ENCODE measurements at places on chromosomes 5 and 9.

- no peak for DNase-seq
These were observed 22.1 kb upstream of the ROR2 start for GRCh38 chr9:91972076-91972626.

- DNase-seq, result no peak
These were observed 1.5 kb downstream of the LRRTM2 start for GRCh38 chr5:138873466-138874221.

DNA sequence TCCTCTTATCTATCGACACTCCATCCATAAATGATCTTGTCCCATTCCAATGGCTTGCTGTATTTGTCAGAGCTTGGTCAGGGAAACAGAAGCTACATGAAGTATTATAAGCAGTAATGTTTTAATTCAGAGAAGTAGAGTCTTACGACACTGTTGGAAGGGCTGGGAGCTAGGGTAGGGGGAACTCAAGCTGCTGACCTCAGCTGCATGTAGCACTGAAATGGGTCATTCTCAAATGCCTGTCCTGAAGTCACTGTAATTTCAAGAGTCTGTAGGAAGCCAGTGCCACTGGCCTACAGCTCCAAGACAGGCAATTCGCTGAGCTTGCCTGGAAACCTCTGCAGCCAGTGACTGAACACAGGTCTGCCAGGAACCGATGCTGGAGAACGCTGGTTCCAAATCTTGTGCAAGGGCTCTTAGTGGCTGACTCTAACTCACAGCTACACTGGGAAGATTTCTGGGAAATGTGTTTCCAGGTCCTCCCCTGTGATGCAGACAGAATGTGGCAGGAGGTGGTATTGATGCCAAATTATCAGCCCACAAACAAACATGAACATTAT lies 532.4 kb downstream of the CCDC171 start:
- DNase-seq, result no peak

DNA sequence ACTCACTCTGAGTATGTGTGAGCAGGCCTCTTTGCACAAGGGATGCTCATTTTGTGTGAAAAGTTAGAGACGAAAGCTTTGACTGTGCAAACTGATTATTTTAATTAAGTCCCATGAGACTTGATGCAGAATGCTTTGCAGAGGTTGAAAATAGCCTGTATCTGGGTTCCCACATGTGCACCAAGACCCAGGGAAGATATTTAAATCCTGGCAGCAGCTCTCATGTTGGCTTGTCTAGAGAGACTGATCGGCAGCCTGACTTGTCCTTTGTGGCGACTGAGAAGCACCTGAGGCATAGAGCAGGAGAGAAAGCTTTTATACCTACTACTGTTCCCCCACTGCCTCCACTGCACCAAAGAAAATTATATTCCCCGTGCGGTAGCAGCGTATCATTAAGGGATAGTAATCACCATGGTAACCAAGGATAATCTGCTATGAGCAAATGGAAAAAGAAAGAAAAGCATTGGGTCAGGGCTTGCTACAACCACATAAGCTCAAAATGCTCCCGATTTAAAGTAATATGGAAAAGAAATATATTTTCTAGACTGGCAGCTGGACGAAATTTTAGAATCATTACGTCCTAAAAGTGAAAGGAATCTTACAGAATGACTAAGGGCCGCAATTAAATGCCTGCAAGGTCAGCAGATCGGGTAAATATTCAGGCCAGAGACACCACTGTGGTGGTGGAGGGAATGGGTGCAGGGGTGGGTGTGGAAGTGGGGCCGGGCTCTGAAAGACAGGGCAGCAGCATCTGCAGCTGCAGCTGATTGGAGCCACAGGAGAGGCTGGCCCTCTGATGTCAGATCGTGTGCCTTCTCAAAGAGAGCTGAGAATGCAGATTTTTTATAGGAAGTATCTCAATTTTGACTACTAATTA lies 135.3 kb upstream of the EPB41L4A start:
- DNase-seq, result no peak

DNA sequence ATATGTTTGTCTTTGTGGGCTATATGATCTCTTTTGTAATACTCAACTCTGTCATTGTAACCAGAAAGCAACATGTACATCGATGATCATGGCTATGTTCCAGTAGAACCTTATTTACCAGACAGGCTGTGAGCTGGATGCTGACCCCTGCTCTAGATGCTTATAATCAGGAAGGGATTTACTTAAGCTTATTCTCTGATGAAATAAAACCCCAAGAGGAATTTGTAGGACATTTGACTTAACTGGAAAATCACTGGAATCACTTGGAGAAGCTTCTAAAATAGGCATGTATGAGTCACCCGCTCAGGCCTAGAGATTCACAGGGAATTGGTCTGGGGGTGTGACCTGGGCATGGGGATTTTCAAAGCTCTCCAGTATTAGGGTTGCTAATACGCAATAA lies 285.8 kb upstream of the ZNF608 start:
- DNase-seq, result no peak

DNA sequence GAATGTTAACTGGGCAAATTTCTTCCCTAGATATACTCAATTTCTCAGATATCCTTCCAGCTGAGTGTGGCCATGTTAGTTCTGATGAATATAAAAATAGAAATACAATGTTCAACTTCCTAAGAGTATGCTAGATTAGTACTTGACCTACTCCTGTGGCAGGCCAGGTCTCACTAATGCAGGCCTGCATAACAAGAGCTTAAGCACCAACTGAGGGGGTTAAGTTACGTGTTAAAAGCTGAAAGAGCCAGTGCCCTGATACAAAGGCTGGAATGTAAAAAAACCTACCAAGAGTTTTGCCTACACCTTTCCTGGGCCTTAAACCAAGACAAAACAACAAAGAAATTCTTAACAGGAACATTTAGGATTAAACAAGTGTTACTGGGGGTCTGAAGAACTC lies 102.8 kb downstream of the MRPS30 start:
- no peak for DNase-seq

GRCh38 chr9:114674076-114674797 lies 7.8 kb downstream of the TEX48 start:
- DNase-seq, result no peak

DNA sequence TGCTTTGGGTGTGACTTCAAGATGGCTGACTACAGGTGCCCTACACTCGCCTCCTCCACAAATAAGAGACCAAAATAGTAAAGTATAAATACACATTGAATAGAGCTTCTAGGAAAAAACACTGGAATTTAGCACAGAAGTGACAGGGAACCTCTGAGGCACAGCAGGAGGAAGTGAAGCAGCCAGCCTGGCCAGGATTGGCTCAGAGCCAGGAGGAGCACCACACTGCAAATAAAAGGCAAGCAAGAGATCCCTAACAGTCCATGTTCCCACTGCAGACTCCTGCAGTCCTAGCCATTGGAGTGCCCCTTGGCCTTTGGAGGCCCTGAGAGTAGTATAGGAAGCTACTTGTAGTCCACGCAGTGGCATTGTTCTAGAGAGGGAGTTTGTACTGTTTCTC lies 186.7 kb upstream of the TLX3 start:
- DNase-seq, result no peak

- no peak for DNase-seq
These were observed 10.5 kb upstream of the NKX2-5 start for GRCh38 chr5:173245319-173246134.

- DNase-seq, result no peak
These were observed 667.8 kb upstream of the RGMB start for GRCh38 chr5:98105681-98106080.

- peak; percentile 24 for DNase-seq
These were observed 687 bp downstream of the LYSMD3 start for GRCh38 chr5:90528601-90529193.

DNA sequence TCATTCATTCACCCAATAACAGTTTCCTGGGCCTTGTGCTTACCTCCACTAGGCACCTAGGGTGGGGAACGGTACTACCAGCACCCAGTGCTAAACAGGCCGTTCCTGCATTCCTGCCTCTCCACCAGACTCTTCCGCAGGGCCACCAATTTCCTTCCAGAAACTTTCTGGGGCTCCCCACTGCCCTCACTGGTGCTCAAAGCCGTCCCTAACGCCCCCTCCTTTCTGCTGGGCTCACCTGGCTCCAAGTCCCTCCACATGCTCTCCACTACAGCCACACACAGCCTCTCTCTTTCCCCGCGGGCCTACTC lies 1.4 kb downstream of the PHF19 start:
- DNase-seq, result no peak

DNA sequence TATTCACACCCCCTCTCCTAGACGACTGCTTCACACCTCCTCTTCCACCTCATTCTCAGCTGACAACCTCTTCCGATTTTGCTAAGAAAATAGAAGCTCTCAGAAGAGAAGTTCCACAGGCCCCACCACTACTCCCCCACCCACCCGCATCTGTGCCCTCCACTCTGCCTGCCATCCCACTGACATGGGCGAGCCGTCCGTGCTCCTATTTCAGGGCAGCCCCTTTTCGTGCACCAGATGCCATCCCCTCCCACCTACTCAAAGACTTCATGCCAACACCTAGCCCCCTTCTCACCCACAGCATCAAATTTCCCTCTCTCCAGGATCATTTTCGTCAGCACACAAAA lies 34.6 kb upstream of the JADE2 start:
- DNase-seq, result no peak

DNA sequence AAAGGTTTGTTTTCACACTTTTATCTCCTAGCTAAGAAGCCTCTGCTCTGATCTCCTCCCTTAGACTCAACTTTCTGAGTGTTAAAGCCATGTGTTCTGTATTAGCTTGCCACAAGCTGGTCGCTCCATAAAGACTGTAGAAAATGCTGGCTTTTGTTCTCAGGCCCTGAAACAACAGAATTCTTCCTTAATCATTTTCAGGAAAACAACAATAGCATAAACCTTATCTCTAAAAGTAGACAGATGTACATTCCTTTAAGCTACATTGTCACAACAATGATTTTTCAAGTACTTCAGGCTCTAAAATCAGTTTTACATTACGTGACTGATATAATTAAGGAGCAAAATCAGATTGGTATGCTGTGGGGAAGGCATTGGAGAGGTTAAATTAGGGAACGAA lies 41.9 kb downstream of the VCAN start:
- no peak for DNase-seq

DNA sequence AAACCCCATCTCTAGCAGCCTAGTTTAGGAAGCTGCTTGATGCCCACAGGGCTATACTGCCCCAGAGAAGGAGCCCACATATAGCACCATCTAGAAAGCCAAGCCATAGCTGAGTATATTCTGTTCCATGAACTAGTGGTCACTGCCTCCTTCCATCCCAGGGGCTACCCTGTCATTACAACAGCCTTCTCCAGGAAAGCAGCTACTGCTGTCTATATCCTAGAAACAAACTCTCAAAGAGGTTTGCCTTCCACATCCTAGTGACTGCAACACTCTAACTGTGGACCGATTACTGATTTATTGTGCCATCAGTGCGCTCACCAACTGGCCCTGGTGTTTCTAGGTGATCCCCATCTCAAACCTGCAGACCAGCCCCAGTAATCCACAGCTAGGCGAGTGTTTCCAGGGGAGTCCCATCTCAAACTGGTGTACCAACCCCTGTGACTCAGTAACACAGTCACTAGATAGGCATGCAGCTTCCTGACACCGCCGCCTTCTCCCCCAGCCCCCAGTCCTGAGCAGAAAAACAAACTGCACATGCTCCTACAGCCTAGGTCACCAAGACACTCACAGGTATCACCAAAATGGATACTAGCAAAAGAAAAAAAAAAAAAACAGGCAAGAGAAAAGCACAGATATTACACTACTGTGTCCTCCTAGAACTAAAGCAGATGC lies 14.8 kb downstream of the SPTLC1 start:
- DNase-seq, result no peak

- DNase-seq, result no peak
These were observed 158.9 kb upstream of the FREM1 start for GRCh38 chr9:15069106-15069505.

GRCh38 chr9:110156902-110157301 lies 51.1 kb downstream of the C9orf152 start:
- DNase-seq, result no peak

- DNase-seq, result no peak
These were observed 242.2 kb downstream of the CSNK1G3 start for GRCh38 chr5:123753937-123754891.

- DNase-seq, result no peak
These were observed 186.7 kb upstream of the TBC1D2 start for GRCh38 chr9:98442114-98442513.

- DNase-seq, result no peak
These were observed 40.2 kb downstream of the NAIF1 start for GRCh38 chr9:128026773-128027541.

DNA sequence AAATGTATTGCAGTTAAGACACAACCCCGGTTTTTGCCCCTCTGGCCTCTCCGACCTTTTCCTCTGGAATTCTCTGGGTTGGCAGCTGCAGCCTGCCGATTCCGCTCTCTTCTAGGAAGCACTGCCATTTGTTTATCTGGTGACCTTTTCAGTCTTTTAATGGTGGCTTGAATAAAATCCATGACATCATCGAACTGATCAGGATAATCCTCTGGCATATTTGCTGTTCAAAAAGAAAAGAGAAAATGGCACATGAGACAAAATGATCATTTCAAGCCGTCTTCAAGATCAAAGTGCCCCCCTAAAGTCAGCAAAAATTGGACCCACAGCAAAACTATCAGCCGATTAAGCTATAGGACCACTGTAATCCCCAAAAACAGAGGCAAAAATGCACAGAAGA lies 23.9 kb downstream of the GDNF start:
- DNase-seq, result no peak

DNA sequence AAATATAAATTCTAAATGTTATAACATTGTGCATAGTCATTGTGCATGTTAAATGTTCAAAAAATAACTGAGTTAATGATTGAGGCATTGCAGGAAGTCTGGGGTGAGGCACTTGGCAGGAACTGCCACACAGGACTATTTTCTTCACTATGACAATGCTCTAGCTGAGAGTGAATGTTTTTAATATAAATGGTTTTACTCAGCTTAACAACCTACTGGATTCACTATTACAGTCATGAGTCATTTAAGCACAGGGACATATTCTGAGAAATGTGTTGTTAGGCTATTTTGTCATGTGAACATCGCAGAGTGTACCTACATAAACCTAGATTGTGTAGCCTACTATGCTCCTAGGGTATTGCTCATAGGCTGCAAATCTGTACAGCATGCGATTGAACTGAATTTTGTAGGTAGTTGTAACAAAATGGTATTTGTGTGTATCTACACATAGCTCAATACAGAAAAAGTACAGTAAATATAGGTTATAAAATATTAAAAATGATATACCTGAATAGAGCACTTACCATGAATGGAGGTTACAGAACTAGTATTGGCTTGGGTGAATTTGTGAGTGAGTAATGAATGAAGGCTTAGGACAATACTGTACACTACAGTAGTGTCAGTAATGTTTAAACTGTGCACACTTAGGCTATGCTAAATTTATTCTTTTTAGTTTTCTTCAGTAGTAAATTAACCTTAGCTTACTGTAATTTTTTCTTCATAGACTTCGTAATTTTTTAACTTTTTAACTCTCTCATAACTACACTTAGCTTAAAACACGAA lies 346.1 kb upstream of the PTGER4 start:
- DNase-seq, result no peak

- DNase-seq, result no peak
These were observed 160.0 kb downstream of the PIK3R1 start for GRCh38 chr5:68375540-68375939.

GRCh38 chr5:43649256-43649655 lies 46.3 kb downstream of the NNT start:
- no peak for DNase-seq

GRCh38 chr9:79292731-79293280 lies 279.0 kb upstream of the TLE4 start:
- no peak for DNase-seq

Data from renal cortex interstitium (tissue), 15 donors.